ENCODE measurements at places on chromosomes 12 and 14. TPM values are rescaled to one million over a fixed set of nuclear protein-coding genes. Genes with fewer than 3 reads are reported as not detected.

DNA sequence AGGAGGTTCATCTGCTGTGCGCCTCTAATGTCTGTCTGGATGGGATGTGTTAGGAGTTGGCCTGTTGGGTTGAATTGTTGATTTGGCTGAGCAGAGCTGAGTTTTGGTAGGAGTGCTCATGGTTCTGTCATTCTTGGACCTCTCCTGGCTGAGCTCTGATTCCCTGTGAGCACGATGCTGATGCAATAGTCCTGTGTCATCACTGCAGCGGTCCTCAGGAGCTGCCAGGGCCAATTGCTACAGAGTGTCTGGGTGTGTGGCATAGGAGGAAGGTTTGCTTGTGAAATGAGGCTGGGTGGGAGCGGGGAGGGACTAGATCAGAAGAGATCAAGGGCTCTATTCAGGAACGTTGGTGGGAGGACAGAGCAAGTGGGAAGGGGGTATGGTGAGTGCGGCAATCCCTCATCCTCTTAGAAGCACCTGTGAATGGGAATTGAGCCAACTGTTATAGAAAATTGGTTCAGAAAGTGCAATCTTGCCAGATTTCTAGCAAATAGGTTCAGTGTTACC is 21.2 kb downstream of the PEX5 start:
- DNase-seq: no peak

TTC6 gene
- total RNA-seq: not detected

- no peak for DNase-seq
Observed at GRCh38 chr12:78086553-78087362, 256.1 kb downstream of the NAV3 start.

- DNase-seq: no peak
Observed at GRCh38 chr12:101653030-101653429, 44.4 kb upstream of the CHPT1 start.

- no peak for DNase-seq
Observed at GRCh38 chr14:24335461-24336171, 745 bp upstream of the ADCY4 start.

AKAP3 gene
- total RNA-seq: 1.0 TPM

- DNase-seq: no peak
Observed at GRCh38 chr12:8701046-8701660, 3.4 kb downstream of the RIMKLB start.

GRCh38 chr14:22748631-22749068 is 17.8 kb upstream of the OXA1L start:
- DNase-seq: no peak

GRCh38 chr14:97299661-97300060 is 502.5 kb downstream of the VRK1 start:
- DNase-seq: no peak

CCDC197 gene
- not detected for total RNA-seq

DNA sequence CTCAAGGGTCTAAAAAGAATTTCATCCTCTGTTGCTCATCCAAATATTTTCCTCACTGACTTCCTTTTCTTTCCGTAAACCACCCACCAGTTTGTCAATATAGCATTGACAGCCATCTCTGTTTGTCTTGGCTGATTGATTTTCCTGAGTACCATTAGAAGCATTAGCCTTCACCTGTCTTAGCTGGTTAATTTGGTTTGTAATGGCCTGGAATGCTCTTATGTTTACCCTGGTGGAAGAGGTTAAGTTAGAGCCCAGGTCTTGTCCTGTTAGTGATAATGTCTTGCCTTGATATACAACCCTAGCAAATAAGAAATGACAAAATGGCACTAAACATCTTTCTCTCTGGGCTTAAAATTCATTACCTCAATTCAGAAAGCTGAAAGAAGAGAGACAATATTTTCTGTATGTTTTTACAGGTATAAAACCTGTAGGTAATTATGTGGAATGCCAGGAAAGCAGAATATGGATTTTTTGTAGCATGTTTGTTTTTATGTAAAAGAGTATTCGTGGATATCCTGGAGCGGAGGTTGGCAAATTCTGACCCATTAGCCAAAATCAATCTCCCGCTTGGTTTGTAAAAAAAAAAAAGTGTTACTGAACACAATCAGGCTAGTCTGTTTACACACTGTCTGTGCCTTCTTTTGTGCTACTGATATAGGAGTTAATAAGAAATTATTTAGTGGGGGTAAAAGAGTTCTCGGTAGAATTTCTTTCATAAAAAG is 224.4 kb upstream of the DAAM1 start:
- DNase-seq: no peak

- DNase-seq: no peak
Observed at GRCh38 chr12:67269633-67270573, 745 bp downstream of the CAND1 start.

KLHL33 gene
- total RNA-seq: not detected

PRKCH gene
- total RNA-seq: 6.4 TPM

HCAR1 gene
- total RNA-seq: not detected

C12orf54 gene
- not detected for total RNA-seq

- DNase-seq: no peak
Observed at GRCh38 chr12:93786656-93787397, 109.7 kb downstream of the CRADD start.

PPP1R12A gene
- total RNA-seq: 81.5 TPM

DNA sequence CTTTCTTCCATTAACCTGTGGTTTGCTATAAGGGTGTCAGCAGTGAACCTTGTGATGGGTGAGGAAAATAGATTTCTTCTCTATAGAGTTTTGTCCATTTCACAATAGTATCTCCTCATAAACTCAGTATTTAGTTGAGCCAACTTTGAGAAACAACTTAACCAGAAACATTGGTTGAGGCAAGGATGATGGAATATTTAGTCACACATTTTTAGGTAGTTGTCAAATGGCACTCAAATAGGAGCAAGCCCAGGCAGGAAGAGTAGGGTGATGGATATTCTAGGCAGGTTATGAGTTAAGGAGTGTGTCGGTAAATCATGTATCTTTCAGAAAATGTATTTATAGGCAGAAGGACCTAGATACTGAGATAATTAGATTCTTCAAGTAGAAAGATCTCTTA is 1267.6 kb downstream of the SLC16A7 start:
- no peak for DNase-seq

RILPL1 gene
- total RNA-seq: 6.7 TPM

DNA sequence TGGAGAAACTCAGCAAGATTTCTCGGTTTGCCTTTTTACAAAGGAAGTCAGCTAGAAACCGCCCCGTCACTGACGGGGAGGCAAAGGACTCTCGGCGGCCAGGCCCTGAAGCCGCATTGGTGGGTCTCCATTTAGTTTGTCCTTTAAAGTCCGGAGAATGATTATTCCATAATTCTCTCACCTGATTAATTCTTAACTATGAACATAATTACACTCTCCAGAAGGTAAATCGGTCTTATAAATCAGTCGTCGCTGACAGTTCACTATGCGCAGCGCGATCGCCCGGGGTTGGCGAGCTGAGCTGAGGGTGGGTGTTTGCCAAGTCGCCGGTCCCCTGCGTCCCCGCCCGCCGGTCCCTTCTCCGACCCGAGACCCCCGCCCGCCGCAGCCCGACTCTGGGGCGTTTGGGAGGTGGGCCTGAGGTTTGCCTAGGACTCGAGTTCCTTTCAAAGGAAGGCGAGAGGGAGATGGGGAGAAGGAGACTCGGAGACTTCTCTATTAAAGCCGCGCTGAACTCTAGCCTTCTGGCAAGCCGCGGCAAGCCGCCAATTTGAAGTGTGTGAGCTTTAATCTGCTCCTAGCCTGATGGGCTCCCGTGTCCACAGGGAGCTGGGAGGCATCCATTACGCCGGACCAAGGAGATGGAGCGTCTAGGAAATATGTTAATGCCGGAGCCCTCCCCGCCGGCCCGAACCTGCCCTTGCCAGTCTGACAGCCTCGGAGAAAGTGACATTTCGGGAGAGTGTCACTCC is 392.9 kb downstream of the NOVA1 start:
- no peak for DNase-seq

DNA sequence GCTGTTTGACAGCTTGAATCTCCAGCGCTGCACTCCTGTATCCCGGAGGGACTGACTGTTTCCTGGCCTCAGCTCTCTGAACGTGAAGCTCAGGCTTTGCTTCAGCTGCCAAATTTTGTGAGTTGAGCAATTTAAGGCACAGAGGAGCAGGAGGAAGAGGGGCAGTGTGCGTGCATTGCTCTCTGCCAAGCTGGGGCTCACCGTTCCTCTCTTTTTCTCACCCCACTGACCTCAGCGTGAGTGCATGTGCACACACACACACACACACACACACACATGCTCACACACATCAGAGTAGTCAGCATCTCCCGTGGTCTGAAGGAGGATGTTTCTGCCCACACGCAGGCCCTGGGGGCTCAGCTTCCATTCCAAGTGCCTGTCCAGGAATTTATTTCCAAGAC is 27.8 kb upstream of the BDKRB2 start:
- DNase-seq: no peak

ZDHHC22 gene
- 55.2 TPM for total RNA-seq

JAG2 gene
- total RNA-seq: 6.2 TPM

DNA sequence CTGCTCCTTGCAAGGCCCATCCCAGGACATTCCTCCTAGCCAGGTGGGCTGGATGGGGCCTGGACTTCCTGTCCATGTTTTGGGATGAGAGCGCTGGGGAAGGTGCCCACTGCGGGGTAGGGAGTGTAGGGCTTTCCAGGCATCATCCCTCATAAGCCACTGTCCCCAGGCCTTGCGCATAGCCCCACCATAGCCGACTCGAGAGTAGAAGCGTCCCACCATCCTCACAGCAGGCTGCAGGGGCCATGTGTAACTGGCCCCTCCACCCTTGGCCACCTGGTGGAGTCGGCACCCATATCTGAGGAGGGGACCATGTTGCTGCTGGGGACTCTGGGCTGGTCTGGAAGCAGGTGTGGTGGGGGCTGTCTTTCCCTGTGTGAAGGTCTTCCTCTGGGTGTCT is 30.5 kb downstream of the SH2B3 start:
- DNase-seq: no peak

SMCO2 gene
- 0.80 TPM for total RNA-seq

DNA sequence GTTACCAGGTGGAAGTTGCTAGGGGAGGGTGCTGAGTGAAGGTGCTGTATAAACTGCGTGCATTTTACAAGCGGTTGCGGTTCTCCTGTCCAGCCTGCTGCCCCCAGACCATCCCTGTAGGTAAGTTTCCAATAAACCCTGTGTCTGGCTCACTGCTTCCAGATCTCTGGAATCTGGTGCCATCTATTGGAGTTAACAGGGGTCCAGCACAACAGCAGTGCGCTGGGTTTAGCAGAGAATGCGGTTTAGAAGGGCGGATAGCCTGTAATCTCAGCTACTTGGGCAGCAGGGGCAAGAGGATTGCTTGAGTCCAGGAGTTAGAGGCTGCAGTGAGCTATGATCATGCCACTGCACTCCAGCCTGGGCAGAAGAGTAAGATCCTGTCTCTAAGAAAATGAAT is 4.9 kb downstream of the AACS start:
- DNase-seq: no peak

- DNase-seq: no peak
Observed at GRCh38 chr14:104386151-104386841, 193.3 kb upstream of the C14orf180 start.

SERPINA1 gene
- not detected for total RNA-seq

- no peak for DNase-seq
Observed at GRCh38 chr14:49875640-49876198, 17.2 kb upstream of the ARF6 start.

LLPH gene
- 31.3 TPM for total RNA-seq

DNA sequence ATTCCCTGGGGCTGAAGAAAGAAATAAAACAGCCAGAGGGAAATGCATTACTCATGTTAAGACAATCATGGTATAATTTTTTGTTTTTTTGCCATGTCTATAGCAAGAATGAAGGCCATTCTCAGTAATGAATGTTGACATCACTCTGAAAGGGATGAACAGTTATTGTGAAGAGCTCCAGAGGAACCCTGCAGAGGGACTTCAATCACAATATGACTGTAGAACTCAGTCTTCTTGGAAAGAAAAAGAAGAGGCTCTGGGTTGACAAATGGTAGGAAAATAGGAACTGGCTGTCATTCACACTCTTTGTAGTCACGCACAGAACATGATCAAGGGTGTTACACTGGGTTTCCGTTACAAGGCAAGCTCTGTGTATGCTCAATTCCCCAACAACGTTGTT is 73.8 kb upstream of the DACT1 start:
- DNase-seq: no peak

GRCh38 chr12:42918443-42918842 is 328.9 kb upstream of the PRICKLE1 start:
- DNase-seq: no peak

GRCh38 chr14:106844608-106845285 is 1318.4 kb downstream of the TMEM121 start:
- DNase-seq: no peak

KIF26A gene
- total RNA-seq: 42.3 TPM

DNA sequence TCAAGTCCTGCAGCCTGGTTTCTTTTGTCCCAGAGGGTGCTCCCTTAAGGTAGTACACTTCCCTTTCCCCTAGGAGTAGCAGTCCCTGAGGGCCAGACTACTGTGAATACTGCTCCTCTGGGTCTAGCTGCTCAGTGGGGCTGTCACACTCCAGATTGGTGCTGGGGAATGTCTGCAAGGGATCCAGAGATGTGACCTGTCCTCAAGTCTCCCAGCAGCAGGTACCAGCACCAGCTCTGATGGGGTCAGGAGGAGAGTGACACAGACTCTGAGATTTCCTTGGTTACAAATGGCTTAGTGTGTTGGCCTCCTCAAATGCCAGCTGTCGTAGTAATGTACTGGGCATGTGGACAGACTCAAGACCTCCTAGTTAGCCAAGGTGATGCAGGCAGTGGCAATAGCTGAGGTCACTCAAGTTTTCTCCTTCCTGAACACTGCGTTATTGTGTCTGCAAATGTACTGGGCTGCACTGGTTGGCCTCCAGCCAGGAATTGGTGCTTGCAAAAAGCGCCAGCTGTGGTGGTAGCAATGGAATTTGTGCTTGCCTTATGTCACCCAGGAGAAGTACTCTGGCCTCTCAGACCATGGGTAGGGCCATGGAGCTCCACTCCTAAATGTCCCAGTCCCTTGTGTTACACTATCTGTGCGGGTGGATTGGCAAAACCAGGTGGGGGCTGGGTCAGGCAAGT is 36.4 kb upstream of the AEBP2 start:
- no peak for DNase-seq

- no peak for DNase-seq
Observed at GRCh38 chr12:52892974-52893373, 11.9 kb downstream of the KRT8 start.

GRCh38 chr12:4379405-4379804 is at the start of gene FGF23:
TSS of gene FGF23 (minus strand) at chr12:4379712. CDS start at chr12:4379582, 130 bp downstream.
- peak; percentile 19 for DNase-seq

PLEKHH1 gene
- total RNA-seq: 33.3 TPM

NR1H4 gene
- not detected for total RNA-seq

DNA sequence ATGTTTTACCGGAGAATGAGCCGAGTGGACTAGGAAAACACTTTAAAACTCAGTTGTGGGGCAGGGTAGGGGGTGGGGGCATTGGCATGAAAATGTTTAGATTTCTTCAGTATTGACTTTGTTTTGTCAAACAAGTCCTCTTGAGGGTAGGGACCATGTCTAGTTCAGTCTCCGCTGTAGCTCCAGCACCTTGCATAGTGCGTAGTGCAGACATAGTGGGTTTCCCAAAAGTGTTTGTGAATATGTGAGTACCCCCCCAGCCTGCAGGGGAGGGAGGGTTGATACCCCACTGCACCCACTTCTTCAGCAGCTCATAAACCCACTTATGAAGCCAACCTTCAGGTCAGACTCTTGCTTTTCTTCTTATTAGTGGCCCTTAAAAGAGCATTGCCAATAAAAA is 71.4 kb downstream of the TTC9 start:
- no peak for DNase-seq
